ENCODE measurements at places on chromosomes 6 and 20.

DNA sequence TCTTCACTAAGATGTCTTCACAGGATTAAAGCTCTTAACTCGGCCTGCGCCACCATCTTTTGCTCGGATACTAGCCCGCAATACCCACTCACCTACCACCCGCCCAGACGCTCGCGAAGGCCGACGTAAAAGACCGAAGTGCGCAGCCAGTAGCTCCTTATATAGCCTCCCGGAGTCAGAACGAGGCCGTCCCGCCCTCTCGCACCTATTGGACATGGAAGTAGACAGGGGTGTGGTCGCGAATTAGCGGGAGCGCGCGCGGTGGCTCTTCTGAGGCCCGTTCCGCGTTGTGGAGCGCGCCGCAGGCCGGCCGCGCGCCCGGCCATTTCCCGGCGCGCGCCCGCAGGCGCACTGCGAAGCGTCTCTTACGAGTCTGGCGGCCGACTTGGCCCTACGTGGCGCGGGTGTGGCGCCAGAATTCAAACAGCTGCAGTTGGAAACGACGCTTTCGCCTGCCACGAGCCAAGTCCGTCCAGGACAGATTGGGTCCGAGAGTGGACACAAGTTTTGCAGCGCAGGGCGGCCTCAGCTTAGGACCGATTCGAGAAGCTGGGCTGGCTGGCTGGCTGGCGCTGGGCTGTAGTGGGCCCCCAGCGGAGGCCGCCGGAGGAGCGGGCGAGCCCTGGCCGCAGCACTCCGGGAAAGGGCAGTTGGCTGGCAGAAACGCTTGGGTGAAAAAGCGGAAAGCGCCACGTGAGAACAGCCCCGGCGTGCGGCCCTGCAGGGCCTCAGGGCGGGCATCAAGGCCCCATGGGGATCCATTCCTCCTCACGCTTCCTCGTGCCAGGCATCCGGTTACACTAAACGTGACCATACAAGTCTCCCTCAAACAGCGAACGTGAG is 36.1 kb upstream of the SYNCRIP start:
- peak; percentile 96 for DNase-seq

DNA sequence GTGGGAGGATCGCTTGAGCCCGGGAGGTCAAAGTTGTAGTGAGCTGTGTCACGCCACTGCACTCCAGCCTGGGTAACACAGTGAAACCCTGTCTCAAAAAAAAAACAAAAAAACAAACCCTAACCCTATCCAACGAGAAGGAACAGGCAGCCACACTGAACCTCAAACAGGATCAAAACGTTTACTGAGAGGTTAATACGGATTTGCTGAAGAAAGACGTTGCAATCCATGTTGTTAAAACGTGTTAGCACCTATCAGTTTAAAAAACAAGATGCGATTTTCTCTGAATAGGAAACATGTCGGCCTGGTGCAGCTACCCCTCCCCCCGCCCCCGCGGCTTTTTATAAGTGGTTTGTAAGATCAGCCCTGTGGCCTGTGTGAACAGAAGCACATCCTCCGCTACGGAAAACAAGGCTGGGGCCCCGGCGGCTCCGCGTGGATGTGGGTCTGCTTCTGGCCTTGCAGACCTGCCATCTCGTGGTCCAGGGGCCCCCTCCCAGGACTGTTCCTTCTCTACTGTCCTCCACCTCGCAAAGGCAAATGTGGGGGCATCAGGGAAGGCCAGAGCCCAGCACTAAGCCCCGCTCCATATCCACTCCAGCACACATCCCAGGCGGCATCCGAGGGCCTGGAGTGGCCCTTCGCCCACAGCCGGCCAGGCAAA is 11.4 kb downstream of the SLC2A4RG start:
- no peak for DNase-seq

- DNase-seq = no peak
Observed at GRCh38 chr20:53940907-53941545, 129.4 kb downstream of the BCAS1 start.

DNA sequence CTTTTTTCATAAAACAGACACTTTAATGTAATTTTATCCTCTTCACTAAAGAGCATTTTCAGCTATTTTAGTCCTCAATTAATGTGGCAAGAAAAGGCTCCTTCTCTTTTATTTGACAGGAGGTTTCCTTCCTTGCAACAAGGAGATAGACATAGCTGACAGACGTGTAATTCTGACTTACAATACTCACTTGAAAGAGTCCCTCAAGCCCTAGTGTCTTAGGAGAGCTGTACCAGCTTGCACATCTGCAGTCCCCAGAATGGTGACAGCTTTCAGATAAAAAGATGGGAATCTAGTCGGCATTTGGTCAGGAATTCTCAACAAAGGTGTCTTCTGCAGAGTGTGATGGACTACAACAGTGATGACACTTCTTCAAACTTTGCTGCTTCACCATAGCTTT is 603.7 kb upstream of the PTCHD4 start:
- no peak for DNase-seq

- DNase-seq = no peak
Observed at GRCh38 chr6:50681213-50681824, 32.0 kb upstream of the TFAP2D start.

DNA sequence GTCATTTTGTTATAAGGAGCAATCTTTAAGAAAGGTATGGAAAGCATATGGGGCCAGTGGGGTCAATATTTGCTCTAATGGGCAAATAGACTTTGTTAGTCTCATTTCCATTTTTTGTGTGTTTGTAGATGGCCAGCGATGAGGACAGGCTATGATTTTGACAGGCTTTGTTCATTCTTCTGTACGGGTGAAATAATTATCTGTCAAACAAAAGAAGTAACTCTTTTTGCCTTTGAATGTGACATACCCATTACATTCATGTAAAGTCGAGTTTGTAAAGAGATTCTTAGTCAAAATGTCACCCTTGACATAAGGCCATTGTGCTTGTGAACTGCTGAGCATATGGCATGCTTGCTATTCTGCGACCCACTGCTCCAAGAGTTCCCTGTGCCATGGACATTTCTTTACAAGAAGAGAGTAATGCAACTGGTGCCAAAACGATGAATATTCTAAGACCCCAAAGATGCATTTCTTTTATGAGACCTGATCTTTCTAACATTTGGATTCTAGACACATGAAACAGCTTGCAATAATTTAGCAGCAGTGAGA is 38.2 kb upstream of the JAG1 start:
- DNase-seq = no peak

DNA sequence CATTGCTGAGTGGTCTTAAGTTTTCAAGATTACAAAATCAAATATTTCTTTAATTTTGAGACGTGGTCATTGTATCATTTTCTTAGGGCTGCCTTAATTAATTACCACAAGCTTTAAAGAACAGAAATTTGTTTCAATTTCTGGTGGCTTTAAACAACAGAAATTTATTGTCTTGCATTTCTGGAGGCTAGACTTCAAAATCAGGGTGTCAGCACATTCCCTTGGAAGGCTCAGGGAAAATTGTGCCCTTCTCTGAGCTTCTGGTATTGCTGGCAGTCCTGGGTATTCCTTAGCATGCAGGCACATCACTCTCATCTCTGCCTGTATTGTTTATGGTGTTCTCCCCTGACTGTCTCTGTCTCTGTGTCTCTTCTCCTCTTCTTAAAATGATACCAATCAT is 76.0 kb upstream of the PCSK2 start:
- DNase-seq = no peak

GRCh38 chr20:32062776-32063170 is 10.7 kb downstream of the HCK start:
- no peak for DNase-seq

DNA sequence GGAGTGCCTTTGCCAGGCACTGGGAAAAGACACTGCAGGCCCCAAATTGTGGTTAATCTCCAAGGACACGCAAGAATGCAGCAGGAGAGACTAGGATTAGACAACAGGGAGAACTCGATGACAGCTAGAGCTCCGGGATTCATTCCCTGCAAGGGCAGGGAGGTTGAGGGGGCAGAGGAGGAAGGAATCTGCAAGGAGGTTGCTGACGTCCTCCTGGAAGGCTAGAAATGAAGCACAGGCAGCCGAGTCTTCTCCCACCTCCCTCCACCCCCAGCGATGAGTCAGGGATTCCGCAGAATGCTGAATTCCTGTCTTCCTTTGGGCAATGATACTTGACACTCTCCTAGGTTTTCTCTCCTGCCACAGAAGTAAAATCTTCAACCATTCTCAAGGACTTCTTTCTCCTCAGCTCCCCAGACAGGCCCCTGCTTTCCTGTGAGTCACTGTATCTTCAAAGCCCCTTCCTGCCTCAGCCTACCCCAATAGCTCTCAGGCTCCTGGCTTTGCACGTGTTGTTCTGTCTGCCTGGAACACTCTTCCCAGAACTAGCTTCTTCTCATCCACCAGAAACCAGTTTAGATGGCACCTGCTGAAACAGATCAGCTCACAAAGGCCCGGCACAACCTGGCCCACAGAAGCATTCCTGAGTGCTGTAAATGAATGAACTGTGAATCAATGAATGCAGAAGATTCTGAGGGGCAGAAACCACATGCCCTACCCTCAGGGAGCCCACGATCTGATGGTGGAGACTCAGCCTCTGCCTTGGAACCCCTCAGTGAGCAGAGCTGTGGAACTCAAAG is 85.6 kb downstream of the MRPL14 start:
- no peak for DNase-seq

- no peak for DNase-seq
Observed at GRCh38 chr6:79607000-79607399, 24.1 kb upstream of the SH3BGRL2 start.
